ENCODE measurements at places on chromosomes 16 and 17.

DNA sequence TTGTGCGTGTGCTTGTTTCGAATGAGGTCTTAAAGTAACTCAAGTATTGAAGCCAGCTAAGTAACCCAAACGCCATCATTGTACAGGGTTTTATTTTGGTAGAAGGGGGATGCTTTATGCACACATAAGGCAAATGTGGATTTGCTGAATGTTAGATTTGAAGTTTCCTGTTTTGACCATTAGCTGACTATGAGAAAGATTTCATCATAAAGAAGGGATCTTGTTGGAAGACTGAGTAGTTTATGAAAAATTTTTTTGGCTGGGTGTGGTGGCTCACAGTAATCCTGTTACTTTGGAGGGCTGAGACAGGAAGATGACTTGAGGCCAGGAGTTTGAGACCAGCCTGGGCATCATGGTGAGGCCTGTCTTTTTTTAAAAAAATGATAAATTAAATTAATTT, 10.0 kb upstream of the ZFP3 start:
- no peak for DNase-seq

GRCh38 chr17:9985646-9986045, 80.6 kb upstream of the RCVRN start:
- DNase-seq: no peak

DNA sequence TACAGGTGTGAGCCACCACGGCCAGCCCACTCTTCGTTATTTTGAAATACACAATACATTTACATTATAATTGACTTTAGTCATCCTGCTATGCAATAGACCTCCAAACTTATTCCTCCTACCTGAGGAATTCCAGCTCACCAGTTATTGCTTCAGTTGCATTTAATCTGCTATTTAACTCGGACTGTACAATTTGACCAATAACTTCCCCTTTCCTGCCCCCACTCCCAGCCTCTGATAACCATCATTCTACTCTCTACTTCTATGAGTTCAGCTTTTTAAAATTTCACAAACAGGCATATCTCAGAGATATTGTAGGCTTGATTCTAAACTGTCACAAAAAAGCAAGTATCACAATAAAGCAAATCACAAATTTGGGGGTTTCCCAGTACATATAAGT, 157.0 kb downstream of the COPRS start:
- no peak for DNase-seq

DNA sequence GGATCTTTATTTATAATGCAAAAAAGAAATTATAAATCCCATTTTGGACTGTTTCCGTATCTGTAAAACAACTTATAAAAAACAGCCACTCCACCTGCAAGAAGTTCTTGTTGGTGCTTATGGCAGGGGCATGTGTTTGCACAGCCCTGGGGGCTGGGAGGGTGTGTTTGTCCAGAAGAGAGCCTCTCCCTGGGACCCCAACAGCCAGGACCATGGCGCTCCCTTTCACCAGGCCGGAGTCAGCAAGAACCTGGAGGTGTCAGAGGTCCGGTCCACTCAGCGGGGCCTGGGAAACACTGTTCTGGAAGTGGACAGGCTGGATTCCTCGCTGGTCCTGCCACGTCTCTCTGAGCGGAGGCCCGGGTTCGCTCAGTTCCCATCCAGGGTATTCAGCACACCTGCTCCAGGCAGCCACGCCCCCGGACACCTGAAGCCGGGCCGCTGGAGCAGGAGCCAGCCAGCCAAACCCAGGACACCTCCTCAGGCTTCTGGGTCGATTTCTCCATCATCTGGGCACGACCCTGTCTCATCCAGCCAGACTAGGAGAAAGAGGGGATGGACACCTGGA, 18.9 kb upstream of the GINS2 start:
- DNase-seq: no peak

- peak; percentile 70 for DNase-seq
Measured at GRCh38 chr17:78341559-78342448, 18.1 kb downstream of the SOCS3 start.

DNA sequence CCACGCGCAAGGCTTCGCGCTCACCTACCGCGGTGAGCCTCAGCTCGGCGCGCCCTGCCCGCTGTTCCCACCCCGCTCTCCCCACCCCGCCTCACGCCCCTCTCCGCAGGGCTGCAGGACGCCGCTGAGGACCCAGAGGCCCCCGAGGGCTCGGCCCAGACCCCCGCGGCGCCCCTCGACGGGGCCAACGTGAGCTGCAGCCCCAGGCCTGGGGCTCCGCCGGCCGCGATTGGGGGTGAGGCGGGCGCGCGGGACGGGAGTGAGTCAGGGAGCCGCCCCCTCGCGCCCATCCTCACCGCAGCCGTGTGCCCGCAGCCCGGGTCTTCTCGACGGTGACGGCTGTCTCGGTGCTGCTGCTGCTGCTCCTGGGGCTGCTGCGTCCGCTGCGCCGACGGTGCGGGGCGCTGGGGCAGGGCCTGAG, 1.9 kb upstream of the PAQR4 start:
- DNase-seq: no peak

DNA sequence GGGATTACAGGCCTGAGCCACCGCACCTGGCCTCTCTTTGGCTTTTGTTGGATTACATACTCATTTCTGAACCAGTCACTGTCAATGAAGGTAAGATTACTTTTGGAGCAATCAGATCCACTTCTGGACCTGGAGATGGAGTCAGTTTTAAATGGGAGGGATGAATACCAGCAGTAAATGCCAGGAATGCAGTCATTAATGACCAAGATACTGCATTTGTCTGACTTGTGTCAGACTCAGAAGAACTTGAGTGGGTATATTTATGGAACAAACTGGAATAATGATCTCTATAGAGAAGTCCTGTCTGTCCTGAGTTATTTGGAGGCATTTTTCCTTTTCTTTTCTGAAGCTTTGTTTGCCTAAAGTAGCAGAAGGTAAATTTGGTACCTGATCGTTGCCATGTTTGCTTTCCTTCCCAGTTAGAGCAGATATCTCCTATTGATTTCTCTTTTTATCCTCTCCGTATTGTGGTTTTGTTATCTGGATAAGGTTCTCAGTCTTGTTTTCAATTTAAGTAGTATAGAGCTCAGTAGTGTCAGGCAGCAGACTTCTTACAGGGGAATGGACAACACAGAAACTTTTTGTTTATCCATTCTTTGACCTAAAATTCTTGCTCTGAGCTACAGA, 10.7 kb downstream of the NLK start:
- DNase-seq: no peak

- no peak for DNase-seq
Measured at GRCh38 chr16:24279982-24280515, 23.9 kb downstream of the CACNG3 start.

DNA sequence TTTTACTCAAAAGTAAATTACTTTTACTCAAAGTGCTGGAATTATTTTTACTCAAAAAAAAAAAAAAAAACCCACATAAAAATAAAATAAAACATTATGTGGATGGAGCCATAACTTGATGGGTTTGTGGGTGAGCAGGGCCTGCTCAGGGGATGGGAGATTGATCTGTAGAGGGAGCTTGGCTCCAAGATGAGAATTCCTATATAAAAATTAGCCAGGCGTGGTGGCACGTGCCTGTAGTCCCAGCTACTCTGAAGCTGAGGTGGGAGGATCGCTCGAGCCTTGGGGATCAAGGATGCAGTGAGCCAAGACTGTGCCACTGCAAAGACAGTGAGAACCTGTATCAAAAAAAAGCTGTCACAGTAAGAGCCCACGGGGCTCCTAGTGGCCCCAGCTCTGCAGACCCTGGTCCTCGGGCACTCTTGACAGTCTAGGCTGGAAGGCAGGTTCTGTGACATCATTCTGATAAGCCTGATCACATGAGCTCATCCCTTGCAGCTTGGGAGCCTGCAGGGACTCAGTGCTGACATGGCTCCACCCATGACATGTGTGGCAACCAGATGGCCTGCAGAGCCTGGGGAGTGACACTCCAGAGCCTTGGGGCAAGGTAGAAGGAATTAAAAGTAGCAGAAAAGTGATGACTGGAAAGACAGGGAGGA, 42.5 kb downstream of the ST3GAL2 start:
- DNase-seq: no peak

- no peak for DNase-seq
Measured at GRCh38 chr17:17325228-17325627, 22.1 kb downstream of the NT5M start.

GRCh38 chr16:27978876-27979275, 84.6 kb downstream of the GSG1L start:
- DNase-seq: no peak

DNA sequence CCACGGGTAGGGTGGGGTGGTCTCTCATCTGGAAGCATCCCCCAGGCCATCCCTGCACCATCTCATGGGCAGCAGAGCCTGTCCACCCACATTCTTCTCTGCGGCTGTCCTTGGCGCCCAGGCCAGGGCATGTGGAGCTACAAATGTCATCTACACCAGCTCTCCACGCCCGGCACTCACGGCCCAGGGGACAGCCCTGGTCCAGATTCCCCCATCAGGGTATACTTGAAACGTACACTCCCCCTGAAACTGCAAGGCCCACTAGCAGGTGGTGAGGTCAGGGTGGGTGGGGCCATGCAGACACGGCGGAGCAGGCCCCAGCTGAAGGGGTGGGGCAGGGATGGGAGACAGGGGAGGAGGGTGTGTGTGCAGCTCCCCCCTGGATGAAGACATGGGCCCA, 3.2 kb upstream of the SOX8 start:
- no peak for DNase-seq

- DNase-seq: no peak
Measured at GRCh38 chr17:65750631-65751115, 189.2 kb upstream of the AXIN2 start.

DNA sequence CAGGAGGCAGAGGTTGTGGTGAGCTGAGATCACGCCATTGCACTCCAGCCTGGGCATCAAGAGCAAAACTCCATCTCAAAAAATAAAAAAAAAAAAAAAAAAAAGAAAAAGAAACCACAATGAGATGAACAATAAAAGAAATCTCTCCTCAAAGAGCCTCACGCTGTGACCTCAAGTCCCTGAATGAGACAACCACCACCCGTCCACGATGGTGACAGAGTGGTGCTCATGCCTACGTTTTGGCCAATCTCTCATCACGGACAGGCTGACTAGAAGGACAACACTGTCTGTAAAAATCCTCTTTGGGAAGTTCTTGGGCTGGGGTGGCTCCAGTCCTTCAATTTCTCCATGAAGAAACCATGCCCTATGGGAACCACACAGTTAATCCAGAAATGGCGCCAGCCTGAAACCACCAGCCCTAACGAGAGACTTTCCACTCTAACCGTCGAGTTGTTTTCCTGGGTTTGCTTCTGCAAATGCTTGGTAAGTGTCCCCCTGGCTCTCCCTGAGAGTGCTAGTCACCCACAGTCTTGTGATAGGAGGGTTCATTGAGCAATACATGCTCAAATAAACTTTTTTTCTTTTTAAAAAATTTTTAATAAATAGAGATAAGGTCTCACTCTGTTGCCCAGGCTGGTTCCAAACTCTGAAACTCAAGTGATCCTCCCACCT, 15.0 kb upstream of the PRSS27 start:
- DNase-seq: no peak

DNA sequence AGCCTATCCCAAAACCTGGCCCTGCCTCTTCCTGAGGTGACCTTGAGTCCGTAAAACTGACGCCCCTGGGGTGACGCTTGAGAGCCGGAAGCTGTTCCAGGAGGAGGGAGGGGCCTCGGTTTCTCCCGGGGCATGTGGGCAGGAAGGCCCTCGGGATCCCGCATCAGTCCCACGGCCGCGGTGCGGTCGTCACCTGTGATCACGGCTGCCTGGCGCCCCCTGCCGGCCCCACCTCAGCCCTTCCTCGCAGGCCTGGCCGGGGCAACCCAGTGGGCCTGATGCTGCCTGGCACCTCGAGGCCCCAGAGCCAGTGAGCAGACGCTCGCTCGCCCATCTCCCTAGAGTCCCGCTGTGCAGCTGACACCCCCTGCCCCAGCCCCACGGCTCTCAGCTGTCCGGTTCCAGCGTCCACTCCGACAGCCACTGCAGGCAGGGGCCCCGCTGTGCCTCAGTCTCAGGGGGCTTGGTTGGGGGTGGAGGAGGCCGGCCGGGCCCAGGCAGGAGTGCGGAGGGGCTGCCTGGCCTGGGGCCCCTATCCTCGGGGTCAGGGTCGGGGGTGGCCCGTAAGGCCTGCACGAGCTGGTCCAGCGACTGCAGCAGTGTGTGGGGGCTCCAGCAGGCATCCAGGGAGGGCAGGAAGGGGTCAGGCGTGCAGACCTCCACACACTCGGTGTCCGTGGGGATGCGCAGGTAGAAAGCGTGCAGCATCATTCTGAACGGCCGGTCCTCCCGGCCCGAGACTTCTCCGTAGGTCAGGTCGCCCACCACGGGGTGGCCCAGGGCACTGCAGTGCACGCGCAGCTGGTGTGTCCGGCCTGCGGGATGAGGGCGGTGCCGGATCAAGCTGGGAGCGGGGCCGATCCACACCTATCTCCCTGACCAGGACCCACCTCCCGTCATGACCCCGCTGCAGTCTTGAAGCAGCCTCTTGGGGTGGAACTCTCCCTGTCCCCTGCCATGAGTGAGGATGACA, 2.3 kb downstream of the RPUSD1 start:
- DNase-seq: no peak
